Aorta (tissue), 5 donors: ENCODE measurements at places on chromosomes 16 and 17. TPM values are rescaled to one million over a fixed set of nuclear protein-coding genes. Genes with fewer than 3 reads are reported as not detected.
A peak's percentile ranks its signal among the peaks of the same experiment; 100 is the strongest.

- no peak for DNase-seq
These were observed 111.2 kb downstream of the SHISA9 start for GRCh38 chr16:13012601-13013000.

- DNase-seq = no peak
These were observed 18.5 kb upstream of the CDH1 start for GRCh38 chr16:68718590-68718989.

DNA sequence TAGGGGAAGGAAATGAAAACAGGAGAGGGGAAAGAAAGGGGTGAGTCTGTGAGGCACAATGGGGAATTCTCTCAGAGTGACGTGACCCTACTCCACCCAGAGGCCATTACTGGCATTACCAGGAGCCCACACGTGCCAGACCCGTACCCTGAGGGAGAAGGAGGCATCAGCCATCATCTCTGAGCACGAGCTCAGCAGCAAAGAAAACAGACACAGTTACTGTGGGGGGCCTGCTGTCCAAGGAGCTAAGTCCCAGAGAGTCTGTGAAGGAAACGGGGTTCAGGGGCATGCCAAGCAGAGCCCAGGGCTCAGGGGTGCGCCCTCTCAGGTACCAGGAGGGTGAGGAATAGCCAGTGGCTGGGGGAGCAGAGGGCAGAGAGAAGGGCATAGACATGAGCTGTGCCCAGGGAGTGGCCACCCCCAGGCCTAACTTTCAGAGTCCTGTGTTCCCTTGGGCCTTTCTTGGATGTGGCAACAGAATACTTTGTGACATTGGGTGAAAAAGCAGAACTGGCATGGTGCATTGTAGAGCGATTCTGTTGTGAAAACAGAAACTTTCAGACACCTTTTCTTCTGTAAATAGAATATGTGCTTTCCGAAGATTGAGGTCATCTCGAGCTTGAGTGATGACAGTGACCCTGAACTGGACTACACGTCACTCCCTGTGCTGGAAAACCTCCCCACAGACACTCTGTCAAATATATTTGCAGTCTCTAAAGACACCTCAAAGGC, 11.3 kb downstream of the TAF1C start:
- no peak for DNase-seq

- peak; percentile 68 for DNase-seq
These were observed 13.1 kb downstream of the CCR7 start for GRCh38 chr17:40551879-40552768.

DNA sequence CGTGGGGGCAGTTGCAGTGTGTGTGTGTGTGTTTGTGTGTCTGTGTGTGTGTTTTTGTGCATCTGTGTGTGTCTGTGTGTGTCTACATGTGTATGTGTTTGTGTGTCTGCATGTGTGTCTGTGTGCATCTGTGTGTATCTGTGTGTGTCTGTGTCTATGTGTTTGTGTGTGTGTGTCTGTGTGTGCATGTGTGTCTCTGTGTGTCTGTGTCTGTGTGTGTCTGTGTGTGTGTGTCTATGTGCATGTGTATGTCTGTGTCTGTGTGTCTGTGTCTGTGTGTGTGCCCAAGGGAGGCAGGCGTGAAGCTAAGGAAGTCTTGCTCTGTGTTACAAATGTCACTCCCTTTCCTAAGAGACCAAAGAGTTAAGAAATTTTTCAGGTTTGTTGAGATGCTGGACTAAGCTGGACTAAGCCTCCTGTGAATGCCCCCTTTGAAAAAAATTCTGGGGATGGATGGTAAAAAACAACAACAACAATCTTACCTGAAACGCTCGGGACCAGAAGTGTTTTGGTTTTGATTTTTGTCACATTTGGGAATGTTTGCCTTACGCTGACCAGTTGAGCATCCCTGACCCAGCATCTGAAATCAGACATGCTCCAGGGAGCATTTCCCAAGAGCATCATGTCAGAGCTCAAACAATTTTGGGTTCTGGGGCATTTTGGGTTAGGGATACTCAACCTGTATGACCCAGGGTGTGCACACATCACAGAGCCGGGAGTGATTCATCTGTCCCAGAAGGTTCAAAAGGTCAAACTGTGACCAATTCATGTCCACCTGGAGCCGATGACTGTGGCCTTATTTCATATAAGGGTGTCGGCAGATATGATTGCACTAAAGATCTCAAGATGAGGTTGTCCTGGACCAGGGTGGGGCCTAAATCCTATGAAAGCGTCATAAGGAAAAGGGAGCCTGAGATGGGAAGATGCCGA, 48.6 kb upstream of the ZNF469 start:
- no peak for DNase-seq

DNA sequence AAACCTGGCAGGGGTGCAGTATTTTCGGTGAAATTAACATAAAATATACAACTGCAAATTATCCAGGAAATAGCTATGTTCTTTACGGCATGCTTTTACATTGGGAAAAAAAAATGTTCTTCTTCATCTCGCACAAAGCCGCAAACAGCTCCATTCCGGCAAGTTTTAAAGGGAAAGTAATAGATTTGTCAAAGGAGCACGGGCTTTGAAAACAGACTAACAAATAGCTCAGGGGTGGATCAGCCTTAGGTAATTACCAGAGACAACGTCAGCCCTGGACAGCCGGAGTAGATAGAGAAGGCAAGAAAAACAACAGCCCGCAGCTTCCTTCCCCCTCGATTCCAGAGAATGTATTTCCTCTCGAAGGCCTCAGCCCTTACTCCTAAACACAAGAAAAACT, 222.5 kb downstream of the C16orf78 start:
- DNase-seq = no peak

DNA sequence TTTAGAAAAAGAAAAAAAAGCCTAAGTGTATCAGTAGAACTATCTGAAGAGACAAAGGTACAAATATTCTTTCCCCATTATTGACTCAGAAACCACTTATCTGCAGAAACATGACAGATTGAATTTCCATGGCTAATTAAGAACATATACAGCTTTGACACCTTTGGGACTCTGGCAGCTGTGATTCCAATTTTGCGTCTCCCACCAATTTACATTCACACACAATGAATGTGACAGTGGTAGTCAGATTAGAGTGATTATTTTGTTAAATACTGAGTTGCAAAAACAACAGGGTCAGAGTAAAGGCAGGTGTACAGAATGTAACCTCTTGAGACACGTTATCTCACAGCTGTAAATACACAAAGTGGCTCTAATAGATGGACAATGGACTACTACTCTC, 5.3 kb upstream of the PPM1D start:
- no peak for DNase-seq

DNA sequence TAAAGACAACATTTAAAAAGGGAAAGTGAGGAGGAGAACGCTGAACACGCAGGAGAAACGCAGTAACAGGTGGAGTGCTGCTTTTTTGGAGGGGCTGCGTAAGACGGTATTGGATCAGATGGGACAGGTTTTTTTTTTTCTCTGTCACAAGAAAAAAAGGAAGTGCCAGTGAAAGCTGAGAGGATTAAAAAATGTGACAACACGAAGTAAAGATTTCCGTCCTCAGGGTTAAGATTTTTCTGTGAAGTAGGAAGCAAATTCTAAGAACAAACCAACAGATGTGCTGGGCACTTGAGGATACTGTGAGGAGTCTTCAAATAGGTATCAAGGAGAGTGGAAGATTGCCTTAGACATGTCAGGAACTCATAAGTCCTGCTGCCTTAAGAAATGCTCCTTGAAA, 5.8 kb upstream of the ABCA9 start:
- no peak for DNase-seq

DNA sequence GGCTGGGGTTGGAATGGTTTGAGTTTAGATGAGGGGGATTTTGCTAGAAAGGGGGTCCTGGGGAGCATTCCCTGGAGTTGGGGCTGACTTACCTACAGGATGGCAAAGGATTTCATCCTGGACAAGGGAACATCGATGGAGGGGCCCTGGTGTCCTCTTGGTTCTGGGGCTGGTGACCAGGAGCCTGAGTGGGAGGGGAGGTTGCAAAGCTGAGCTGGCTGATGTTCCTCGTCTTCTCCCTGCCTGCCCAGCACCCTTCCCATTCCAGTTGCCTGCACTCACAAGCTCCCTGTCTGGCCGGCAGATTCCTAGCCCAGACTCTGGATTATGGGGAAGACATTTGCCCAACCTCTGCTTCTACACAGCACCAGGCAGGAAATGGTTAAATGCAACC, 37.2 kb downstream of the ITGAE start:
- no peak for DNase-seq

DNA sequence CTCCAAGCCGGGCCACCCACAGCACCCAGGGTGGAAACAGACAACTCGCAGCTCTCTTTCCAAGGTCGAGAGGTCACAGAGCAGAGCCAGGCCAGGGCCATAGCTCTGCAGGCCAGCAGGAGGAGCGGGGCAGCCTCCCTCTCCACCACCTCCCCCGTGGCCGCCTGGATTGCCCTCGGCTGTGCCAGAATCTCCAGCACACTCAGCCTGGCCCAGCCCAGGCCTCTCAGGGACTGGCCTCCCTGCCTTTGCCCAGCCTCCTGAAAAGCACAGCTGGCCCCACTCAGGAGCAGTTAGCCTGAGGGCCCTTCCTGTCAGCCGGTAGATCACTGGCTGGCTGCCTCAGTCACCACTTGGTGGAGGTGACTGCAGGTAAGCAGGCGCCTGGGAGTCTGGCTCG, 85.8 kb upstream of the SEC14L1 start:
- DNase-seq = no peak

- DNase-seq = no peak
These were observed 399.4 kb upstream of the C16orf82 start for GRCh38 chr16:26667307-26667706.

The FBF1 gene
- 5.5 TPM for total RNA-seq

The TBC1D3 gene
- total RNA-seq = not detected

The FGF11 gene
- total RNA-seq = 8.0 TPM

The C16orf89 gene
- 31.6 TPM for total RNA-seq

The PRKCA gene
- total RNA-seq = 11.9 TPM

The STH gene
- total RNA-seq = not detected

The HASPIN gene
- total RNA-seq = 0.13 TPM

The ARL5C gene
- total RNA-seq = not detected

The TBC1D3L gene
- 22.5 TPM for total RNA-seq

The WFDC1 gene
- 11.8 TPM for total RNA-seq

The DNAH3 gene
- total RNA-seq = not detected

The OR4D1 gene
- total RNA-seq = not detected

The EVPLL gene
- not detected for total RNA-seq

The CX3CL1 gene
- total RNA-seq = 47.5 TPM

The SOCS7 gene
- 17.2 TPM for total RNA-seq
